ENCODE measurements at places on chromosomes 11 and 22.

DNA sequence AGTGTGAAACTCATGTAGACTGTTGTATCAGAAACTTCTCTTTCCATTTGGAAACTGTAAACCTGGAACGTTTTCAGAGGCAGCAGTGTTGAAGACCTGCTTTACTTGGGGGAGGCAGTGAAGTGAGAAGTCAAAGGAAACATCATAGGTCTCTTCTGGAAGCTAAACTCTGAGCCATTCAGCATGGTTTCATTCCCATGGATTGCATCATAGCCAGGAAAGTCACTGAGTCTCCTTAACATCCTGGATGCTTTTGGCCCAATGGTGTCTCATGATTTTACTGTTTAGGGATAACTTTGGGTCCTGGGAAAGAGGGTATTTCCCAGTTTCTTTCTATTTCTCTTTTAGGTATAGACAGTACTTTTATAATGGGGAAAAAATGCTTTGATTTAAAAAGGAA, 153.2 kb upstream of the E2F8 start:
- DNase-seq: no peak

DNA sequence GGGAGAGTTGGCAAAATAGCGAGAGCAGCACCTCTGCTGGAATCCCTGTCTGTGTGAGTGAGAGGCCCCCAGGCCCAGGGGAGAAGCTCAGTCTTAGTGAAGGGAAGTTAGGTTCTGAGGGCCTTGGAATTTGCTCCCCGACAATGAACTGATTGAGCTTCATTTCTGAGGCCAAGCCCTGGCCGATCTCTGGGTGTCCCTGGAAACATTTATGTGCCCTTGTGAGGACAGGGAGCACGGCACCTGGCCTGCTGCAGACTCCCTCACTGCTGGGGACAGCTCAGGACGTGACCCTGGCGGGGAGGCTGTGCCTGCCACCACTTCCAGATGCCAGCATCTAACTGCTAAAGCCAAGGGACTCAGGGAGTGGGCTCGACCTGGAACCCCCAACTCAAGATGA, 52.0 kb downstream of the ARHGAP8 start:
- DNase-seq: no peak

- no peak for DNase-seq
Observed at GRCh38 chr11:64093233-64094039, 57.7 kb downstream of the FLRT1 start.

GRCh38 chr11:74583024-74583624, 9.3 kb upstream of the POLD3 start:
- no peak for DNase-seq

GRCh38 chr11:34348096-34348495, 9.7 kb downstream of the ABTB2 start:
- DNase-seq: no peak

- no peak for DNase-seq
Observed at GRCh38 chr11:57763568-57763967, 2.0 kb downstream of the CTNND1 start.

DNA sequence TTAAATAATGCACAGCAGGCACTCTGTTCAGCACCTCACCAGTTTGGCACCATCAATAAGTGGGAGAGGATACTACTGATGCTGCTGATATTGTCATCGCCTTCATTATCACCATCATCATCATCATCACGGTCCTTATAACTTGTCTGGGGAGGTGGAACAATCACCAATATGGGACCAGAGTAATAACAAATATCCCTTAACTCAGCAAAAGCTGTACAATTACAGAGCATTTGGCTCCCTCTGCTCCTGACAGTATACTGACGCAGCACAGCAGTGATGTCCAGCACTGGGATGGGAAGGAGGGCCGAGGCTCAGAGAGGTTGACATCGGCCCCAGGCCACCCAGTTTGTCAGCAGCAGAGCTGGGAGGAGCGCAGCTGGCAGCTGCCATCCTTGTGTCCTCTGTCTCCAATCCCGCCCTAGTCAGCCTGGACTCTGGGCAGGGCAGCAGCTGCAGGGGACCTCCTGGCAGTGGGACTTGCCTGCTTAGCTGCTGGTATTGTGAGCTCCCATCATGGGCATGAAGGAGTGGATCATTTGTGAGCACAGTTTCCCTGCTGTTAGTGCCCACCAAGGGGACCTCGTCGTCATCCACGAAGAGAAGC, 90.0 kb downstream of the DHCR7 start:
- DNase-seq: no peak

GRCh38 chr22:37802310-37803194, 5.2 kb upstream of the GCAT start:
- DNase-seq: no peak

- DNase-seq: no peak
Observed at GRCh38 chr22:27601195-27601594, 200.4 kb downstream of the MN1 start.

- DNase-seq: no peak
Observed at GRCh38 chr11:15539645-15540044, 424.9 kb downstream of the INSC start.

DNA sequence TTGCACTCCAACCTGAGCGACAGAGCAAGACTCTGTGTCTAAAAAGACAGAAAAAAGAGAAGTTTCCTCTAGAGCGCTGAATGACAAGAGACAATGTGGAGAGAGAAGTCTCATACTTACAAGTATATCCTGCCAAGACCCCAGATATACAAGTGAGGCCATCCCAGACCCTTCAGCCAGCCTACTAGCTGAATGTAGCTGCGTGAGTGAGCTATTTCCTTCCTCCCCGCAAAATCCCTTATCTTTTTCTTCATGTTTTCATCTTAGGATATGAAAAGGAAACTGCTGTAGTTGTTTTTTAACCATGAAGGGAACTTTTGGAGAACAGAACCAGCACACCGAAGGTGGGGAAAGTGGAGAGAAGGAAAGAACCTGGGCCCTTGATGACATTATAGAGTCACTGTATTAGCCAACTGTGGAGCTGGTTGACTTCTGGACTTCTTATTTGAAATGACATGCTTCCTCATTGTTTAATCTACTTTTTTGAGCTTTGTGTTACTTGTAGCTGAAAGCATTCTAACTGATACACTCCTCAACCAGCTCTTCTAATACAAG, 4.4 kb upstream of the DDX17 start:
- DNase-seq: no peak

DNA sequence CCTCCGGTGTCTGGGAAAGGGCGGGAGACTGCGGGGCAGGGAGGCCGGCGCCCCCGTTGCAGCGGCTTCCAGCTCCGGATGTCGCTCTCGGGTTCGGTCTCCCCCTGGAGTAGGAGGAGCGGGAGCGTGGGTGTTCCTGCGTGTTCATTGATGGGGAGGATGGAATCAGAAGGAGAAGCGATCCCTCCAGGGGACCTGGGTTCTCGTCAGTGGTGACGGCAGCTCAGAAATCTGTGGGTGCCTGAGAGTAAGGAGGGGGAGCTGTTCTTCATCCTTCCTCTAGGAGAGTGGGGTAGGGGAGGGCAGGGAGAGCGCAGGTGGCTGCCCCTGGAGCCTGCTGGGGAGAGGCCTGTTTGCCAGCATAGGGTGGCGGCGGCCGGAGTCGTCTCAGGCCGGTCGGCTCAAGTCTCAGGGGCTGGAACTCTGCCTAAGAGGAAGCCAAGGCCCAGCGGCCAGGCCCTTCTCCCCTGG, 1.1 kb downstream of the UBASH3B start:
- peak; percentile 38 for DNase-seq

GRCh38 chr11:128894286-128894681, 3.1 kb downstream of the KCNJ5 start:
- DNase-seq: no peak

DNA sequence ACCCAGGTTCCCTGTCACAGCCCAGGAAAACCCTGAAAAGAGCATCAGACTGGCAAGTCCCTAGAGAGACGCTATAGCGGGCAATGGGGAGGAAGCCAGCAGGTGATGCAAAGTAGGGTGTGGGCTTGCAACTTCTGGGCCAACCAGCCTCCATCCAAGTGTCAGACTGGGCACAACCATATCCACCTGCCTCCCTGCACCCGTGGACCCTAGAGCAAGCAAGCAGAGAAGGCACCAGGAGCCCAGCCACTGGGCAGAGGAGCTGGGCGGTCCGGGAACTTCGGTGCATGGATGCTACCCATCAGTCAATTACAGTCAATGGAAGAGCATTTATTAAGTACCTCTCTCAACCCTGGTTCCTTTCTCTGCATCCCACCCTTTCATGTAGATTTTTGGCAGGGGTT, 2.8 kb downstream of the NECTIN1 start:
- DNase-seq: no peak

GRCh38 chr22:46349681-46350080, 14.2 kb downstream of the TRMU start:
- no peak for DNase-seq

- DNase-seq: no peak
Observed at GRCh38 chr11:11895672-11896071, 53.9 kb downstream of the USP47 start.

GRCh38 chr22:19793661-19794310, 33.2 kb downstream of the TBX1 start:
- no peak for DNase-seq

DNA sequence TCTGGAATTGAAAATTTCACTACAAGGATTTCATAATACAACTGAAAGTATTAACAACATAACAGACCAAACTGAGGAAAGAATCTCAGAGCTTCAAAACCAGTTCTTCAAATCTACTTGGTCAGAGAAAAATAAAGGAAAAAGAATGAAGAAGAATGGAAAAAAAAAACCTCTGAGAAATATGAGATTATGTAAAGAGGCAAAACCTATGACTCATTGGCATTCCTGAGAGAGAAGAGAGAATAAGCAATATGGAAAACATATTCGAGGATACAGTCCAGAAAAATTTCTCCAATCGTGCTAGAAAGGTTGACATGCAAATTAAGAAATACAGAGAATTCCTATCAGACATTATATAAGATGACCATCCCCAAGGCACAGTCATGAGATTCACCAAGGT, 23.4 kb upstream of the GPR83 start:
- no peak for DNase-seq

DNA sequence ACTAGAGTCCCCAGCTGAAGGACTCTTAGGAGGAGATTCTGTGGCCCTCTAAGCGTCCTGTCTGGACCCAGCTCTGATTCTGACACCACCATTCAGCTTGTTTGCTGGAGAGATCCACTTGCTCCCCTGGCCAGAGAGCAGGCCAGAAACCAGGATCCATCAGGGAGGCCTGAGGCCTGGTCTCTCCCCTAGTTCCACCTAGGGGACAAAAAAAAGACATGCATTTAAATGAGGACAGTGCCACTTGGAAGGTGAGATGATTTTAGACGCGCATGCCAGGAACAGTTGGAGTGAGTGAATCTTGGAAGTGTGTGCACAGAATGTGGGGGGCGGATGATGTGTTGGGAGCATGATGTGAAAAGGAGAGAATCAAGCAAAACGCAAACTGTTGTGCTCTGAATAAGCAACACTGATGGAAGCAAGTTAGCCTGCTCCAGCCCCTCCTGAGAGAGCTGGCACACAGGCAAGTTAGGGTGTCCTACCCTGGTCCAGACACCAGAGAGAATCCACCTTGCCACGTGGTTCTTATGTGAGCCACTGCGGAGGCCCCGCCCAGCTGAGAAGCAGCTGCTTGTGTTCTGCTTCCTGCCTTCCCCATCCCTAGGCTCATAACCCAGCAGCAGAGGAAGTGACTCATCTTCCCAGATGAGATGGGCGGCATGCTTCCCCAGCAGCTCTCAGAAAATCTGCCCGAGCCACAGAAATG, 8.0 kb upstream of the SLCO2B1 start:
- peak; percentile 66 for DNase-seq

DNA sequence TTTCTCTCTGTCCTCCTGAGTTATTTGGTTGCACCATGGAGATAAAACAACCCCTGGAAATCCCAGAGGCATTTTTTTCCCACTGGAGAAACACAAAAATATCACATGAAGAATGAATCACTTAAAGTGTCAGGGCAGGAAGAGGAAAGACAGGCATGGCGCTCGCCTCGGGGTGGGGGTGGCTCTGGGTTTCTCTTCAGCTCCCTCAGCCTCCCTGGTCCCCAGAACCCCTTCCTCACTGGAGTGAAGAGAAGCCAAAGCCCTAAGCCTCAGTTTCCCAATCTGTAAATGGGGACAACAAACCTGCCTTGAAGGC, 938 bp downstream of the SHISAL1 start:
- DNase-seq: no peak

GRCh38 chr22:23984430-23984829, 4.5 kb downstream of the GSTT2 start:
- peak; percentile 66 for DNase-seq

GRCh38 chr22:34294476-34294875, 374.2 kb upstream of the LARGE1 start:
- no peak for DNase-seq

- DNase-seq: no peak
Observed at GRCh38 chr11:112211536-112211935, 14.7 kb upstream of the PTS start.

- no peak for DNase-seq
Observed at GRCh38 chr11:65315866-65316226, 1.2 kb downstream of the CDC42EP2 start.

DNA sequence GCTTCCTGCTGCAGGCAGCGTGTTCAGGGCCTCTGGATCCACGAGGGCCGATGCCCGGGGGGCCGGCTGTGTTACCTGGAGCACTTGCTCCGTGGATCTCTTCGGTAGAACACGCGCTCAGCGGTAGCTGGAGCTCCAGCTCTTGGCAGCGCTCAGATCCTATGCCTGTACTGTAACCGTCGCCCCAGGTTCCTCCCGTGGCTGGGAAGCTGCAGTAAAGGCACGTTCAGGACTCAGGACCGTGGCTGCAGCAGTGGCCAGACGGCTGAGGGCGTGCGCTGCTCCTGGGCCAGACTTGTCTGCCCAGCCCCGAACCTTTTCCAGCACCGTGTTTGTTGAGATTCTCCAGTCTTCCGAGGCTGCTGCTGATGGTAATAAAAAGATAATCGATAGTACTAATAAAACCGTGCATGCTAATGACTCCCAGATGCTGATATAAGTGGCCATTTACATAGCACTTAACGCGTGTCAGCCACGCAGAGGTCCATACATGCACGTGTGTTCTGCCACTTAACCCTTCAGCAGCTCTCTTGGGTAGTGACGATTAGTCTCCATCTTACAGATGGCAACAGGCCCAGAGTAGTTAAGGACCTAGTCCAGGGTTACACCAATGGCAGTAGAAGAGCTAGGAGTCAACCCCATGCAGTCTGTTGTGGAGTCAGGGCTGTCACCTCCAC, 1.4 kb downstream of the MOV10L1 start:
- no peak for DNase-seq

GRCh38 chr11:119991669-119992068, 146.2 kb downstream of the TRIM29 start:
- no peak for DNase-seq

DNA sequence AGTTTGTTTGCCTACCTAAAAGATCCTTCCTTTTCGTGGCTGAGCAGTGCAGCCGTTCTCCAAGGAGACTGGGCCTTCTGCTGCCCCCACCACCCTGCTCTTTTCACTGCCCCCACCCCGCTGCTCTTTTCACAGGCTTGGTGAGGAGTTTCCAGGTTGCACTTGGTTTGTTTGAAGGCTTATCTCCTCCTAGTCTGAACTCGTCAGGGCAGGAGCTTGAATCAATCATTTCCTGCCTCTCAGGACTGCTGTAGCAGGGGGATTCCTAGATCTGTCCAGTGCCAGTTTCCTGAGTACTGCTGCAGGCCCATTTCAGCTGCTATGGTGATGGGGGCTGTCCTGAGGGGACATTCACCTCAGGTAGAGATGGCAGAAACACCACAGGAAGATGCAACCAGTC, 10.0 kb downstream of the MED15 start:
- DNase-seq: no peak

GRCh38 chr11:16097543-16097942, 258.8 kb downstream of the SOX6 start:
- DNase-seq: no peak

All from activated CD4-positive, alpha-beta T cell treated with anti-CD3 and anti-CD28 coated beads, Interleukin-2, amount 50 U/mL, for 4 hours (primary cell).